HCT116 (cell line): ENCODE measurements at places on chromosomes 11 and 22.
A peak's percentile ranks its signal among the peaks of the same experiment; 100 is the strongest.

DNA sequence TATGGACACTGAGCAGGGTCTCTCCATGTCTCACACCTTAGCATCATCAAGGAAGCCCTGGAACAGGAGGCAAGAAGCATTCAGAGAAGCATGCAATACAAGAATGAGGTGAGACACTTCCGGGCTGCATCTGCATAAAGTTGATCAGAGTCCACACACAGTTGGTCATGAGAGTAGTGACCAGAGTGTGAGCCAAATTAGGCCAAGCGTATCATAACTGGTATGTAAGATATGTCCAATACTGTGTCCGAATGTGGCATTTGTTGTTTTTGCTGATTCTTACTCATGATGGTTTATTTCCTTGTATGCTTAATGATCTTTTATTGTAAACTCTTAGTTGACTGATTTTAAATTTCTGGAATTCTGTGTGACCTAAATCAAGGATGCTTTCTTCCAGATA lies 315.7 kb downstream of the INSC start:
- DNase-seq, result no peak

GRCh38 chr11:13885083-13885482 lies 77.4 kb upstream of the SPON1 start:
- DNase-seq, result no peak

DNA sequence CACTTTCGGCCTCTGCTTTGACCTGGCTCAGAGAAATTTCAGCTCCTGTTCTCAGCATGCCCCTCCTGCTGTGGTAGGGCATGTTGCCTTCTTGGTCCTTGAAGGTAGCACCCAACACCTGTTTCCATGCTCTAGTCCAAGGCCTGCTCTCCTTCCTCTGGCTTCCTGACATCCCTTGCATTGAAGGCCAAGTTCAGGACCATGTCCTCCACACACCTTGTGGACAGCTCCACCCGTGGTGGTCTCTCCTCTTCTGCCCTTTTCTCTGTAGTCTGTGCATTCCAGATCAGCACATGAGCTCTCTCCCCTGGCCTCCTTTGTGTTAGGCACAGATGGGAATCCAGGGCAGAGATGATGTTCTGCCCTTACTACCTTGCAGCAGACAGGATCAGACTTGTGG lies 225.3 kb downstream of the ADAMTS15 start:
- no peak for DNase-seq

GRCh38 chr11:66051371-66051765 lies 796 bp upstream of the SF3B2 start:
- DNase-seq, result no peak

- DNase-seq, result no peak
Observed at GRCh38 chr22:25102722-25103121, 96.9 kb upstream of the CRYBB3 start.

DNA sequence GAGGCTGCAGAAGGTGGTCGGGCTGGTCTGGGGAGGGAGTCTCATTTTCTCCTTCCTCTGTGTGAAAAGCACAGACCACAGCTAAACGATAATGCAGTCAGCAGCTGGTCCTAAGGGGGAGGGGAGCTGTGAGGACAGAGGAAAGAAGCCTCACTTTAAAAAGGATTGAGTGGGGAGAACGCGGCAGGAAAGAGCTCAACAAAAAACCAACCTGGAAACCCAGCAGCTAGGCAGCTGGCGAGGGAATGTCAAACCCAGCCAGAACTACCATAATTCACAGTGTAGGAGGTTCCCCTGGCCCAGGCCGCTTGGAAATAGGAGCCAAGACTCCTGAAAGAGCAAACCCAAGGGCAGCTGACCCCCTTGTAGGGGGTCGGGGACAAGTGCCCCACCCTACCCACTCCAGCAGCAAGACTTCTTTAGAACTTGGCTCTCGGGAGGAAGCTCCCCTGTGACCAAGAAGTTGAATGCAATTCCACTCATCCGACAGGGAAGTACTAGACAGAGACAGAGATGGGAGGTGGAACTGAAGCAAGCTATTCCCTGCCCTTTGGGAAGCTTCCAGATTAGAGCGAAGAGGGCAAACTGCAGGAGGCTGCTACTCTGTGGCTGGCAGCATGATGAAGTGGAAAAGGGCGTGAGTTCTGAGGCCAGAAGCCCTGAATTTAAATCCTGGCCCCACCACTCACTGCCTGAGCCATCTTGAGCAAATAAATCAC lies 16.5 kb upstream of the DGKZ start:
- DNase-seq, result no peak

GRCh38 chr11:123251657-123252344 lies 56.8 kb upstream of the CLMP start:
- no peak for DNase-seq

DNA sequence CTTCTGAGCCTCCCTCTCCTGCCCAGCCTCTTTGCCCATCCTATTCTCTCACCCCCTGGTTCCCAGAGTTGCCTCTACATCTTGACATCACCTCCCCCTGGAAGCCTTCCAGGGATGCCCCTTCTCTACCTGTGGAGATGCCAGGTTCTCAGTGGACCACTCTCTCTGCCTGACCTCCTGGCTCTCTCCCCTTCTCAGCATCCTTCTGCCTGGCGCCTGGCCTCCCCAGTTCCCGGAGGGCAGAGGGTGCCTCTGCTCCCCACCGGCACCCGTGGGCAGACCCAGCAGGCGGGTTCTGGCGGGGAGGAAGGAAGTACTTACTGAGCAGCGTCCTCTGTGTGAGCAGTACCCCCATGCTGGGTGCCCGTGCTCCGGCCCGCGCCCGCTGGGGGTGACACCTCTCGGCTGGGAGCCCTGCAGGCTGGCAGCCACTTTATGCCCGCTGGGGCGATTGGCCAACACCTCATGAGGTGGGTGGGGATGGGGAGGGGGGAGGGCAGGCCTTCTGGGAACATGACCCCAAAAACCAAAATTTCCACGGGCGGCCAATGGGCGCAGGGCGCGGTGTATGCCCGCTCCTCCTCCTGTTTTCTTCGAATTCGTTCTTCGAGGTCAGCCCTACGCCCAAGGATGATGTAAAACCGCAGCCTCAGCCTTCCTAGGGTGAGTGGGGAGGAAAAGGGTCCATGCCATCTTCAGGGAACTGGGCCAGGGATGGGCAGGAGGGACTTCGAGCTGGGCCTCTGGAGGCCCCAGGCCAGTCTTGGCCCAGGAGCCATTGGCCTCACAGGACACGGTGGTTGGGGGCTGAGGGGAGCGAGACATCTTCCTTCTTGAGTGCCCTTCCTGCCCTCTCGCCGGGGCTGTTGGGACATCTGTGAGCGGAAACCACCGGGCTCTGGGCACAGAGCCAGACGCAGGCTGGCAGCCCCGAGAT lies at the start of gene OSM:
Gene OSM (minus strand): TSS at position 407 of the 937 bp plus-strand sequence. CDS start 52 bp downstream, at position 355.
- no peak for DNase-seq

GRCh38 chr11:8070417-8071115 lies 10.4 kb upstream of the TUB start:
- DNase-seq, result peak; percentile 21

- DNase-seq, result no peak
Observed at GRCh38 chr22:17471886-17472535, 91.3 kb upstream of the SLC25A18 start.

DNA sequence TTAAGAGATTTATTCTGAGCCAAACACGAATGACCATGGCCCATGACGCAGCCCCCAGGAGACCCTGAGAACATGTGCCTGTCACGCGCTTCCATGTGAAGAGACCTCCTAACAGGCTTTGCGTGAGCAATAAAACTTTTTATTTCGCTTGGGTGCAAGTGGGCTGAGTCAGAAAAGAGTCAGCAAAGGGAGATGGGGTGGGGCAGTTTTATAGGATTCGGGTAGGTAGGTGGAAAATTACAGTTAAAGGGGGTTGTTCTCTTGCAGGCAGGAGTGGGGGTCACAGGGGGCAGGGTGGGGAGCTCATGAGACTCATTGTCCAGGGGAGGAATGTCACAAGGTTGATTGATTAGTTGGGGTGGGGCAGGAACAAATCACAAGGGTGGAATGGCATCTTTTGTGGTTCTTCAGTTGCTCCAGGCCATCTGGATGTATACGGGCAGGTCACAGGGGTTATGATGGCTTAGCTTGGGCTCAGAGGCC lies 77.2 kb upstream of the FTH1 start:
- DNase-seq, result peak; percentile 74

DNA sequence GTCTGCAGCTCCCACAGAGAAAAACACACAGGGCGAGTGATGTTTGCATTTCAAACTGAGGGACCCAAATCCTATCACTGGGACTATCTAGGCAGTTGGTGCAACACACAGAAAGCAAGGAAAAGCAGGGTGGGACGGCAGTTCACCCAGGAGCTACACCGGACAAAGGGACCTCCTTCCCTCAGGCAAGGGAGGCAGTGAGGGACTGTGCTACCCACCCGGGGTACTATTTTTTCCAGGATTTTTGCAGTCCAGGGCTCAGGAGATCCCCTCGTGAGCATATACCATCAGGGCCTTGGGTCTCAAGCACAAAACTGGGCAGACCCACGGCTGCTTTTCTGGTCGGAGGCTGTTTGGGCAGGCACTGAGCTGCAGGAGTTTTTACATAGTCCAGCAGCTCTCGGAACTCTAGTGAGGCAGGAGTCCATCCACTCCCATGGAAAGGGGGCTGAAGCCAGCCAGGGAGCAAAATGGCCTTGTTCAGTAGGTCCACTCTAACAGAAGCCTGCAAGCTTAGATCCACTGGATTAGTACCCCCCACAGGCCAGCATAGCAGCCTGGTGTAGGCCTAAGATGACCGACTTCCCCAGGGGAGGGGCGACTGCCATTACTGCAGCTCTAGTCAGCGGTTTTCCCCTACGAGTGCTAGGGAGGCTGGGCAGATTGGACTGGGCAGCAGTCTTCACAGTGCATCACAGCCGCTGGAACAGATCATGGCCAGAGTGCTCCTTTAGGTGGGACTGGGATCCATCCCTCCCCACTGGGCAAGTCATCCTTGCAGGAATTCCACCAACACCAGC lies 28.2 kb downstream of the CARD18 start:
- no peak for DNase-seq

- DNase-seq, result peak; percentile 32
Observed at GRCh38 chr11:78228467-78228866, 39.7 kb downstream of the USP35 start.

DNA sequence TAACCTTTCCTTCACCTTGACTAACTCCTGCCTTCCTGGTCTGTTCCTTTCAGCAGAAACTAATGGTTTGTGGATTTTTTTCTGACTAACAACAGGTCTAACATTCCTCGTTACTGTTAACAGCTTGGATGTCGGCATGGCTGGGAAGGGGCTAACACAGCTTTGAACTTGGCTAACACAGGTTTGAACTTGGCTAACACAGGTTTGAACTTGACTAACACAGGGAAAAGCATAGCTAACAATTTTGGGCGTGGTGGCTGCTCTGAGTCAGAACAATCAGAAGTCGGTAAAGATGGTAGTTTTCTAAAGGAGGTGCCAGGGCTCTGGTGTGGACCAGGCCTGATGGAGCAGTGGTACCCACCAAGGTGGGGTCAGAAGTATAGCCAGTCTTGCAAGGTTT lies 16.1 kb downstream of the MIAT start:
- no peak for DNase-seq

GRCh38 chr22:16801088-16801487 lies 24.1 kb downstream of the XKR3 start:
- DNase-seq, result no peak

DNA sequence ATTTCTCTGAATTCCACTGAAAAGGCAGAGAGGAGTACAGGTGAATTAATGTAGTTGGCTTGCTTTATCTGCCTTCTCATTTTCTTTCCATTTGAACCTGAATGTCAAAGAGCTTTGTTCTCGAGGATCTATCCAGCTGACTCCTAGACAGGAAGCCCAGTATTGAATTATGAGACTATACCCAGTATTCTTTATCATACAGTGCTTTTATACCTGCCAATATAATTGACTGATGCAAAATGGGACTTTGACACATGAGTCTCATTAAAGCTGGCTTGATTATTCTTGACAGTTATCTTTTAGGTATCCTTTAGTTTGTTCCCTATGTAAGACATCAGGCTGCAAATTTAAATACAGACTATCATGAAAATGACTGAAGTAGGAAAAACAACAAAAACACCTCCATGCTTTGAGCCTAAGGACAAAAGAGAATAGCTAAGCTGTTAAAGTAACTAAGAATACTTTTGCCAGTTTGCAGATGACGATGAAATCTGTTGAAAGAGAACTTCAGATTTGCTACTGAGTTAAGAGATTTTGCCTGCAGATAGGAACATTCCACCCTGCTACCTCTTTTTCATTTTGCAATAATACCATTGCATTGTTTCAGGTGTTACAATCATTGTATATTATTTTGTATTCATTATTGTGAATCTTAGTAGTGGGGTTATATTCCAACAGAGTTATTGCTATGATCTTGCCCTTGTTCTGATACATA lies 117.1 kb downstream of the ENTHD1 start:
- no peak for DNase-seq

DNA sequence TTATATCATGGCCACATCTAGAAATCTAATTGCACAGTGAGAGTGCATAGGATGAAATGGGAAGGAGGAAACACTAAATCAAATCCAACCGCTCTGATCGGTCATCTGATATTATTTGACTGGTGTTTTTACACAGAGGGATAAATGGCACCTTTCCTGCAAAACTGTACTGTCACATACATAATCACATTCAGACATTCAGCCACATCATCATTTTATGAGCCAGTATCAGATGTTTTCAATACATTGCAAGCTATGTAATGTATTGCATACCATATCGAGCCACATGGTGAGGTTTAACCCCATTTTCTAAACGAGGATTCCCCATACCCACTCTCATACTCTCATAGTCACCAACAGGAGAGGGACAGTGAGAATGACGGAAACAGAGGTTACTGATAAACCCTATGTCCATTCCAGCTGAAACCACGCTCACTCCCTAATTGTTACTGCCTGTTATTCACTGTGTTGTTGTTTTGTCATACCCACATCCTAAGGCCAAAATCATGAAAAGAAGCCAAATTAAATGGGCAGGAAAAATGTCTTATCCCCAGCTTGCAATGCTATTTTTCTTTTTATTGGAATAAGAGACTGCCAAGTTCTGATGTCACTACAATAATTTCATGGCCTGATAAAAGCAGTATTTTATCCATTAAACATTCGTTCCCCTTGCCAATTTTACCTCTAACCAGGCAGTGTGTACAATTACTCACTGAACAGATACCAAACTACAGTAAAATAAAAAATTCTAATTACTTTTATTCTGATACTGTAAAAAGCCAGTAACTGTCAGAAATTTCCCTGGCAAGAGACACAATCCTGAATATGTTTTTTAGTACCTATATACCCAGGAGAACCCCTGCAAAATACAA lies 9.0 kb downstream of the CDON start:
- no peak for DNase-seq

GRCh38 chr11:36247493-36247892 lies 41.7 kb downstream of the COMMD9 start:
- DNase-seq, result no peak

GRCh38 chr11:18209058-18209457 lies 27.5 kb downstream of the SAA4 start:
- no peak for DNase-seq

DNA sequence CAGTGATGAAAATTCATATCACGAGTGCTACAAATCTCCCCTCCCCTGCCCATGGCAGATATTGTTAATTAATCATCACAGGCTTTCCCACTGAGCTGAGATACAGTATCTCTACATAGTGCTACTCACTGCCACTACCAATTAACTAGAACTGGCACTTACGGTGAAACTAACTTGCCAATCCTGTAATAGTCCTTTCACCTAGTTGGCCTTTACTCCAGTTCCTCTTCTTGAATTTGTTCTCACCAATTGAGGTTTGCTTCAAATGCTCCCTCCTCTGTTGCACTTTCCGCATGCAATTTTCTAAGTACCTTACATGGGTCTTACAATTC lies 11.9 kb upstream of the PRRG4 start:
- DNase-seq, result no peak

- no peak for DNase-seq
Observed at GRCh38 chr11:120512739-120513435, 1.3 kb downstream of the GRIK4 start.
